ENCODE measurements at places on chromosomes 4 and X.

DNA sequence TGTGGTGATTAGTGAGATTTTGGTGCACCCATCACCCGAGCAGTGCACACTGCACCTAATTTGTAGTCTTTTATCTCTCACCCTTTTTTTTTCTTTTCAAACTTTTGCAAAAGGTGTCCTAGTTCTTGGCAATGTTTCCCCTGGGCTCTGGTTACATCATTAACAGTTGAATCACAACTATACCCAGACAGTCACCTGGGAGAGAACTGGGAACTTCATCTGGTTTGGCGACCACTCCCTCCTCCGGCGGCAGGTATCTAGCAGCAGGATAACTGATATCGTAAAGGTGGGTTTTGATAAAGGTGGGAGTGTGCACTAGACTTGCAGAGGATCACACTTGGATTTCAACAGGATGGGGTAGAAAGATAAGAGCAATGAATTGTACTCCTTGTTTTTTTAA lies 140.5 kb downstream of the CHIC2 start:
- no peaks in the 10 kb centered on the region for H3K36me3 ChIP-seq
- H3K27me3 ChIP-seq: no peaks in the 10 kb centered on the region
- H3K4me1 ChIP-seq: no peaks in the 10 kb centered on the region
- no peak overlapping the region for H3K27ac ChIP-seq

- no peaks in the 10 kb centered on the region for H3K36me3 ChIP-seq
- H3K27ac ChIP-seq: no peak overlapping the region
Measured at GRCh38 chrX:148422526-148422925, 77.9 kb upstream of the AFF2 start.

- H3K27me3 ChIP-seq: no peaks in the 10 kb centered on the region
- DNase-seq: no peak
- H3K4me1 ChIP-seq: no peaks in the 10 kb centered on the region
- H3K27ac ChIP-seq: no peak overlapping the region
- H3K36me3 ChIP-seq: no peaks in the 10 kb centered on the region
- no peak overlapping the region for H3K4me3 ChIP-seq
Measured at GRCh38 chrX:17588303-17588702, 149.0 kb upstream of the SCML1 start.

DNA sequence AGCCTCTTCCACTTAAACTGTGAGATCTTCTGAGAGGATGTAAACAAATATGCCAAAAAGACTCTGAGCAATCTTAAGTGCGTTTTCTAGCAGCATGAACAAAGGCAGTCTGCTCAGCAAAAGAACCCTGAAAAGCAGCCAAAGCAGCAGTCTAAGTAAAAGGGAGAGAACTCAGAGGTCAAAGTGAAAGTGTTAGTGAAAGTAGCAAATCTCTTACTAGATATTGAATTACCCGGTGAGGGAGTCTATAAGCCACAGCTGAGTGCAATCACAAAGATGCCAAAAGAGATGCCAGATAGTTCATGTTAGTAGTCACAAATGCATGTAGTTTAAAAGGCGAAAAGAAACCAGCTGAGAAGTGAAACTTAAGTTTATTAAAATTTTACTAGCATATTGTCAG lies 7.9 kb upstream of the GNRHR start:
- no peak overlapping the region for H3K27ac ChIP-seq
- no peaks in the 10 kb centered on the region for H3K27me3 ChIP-seq
- H3K4me1 ChIP-seq: no peaks in the 10 kb centered on the region
- DNase-seq: no peak
- no peaks in the 10 kb centered on the region for H3K36me3 ChIP-seq
- no peak overlapping the region for H3K4me3 ChIP-seq

GRCh38 chr4:119314356-119314755 lies 7.6 kb downstream of the FABP2 start:
- no peaks in the 10 kb centered on the region for H3K4me1 ChIP-seq
- peaks cover 2% of the 10 kb centered on the region for H3K27me3 ChIP-seq
- no peaks in the 10 kb centered on the region for H3K36me3 ChIP-seq
- peak; percentile 76 for DNase-seq

All from naive thymus-derived CD8-positive, alpha-beta T cell (primary cell).